NCI-H460 (cell line): ENCODE measurements at places on chromosomes 4 and X.
A peak's percentile ranks its signal among the peaks of the same experiment; 100 is the strongest.

DNA sequence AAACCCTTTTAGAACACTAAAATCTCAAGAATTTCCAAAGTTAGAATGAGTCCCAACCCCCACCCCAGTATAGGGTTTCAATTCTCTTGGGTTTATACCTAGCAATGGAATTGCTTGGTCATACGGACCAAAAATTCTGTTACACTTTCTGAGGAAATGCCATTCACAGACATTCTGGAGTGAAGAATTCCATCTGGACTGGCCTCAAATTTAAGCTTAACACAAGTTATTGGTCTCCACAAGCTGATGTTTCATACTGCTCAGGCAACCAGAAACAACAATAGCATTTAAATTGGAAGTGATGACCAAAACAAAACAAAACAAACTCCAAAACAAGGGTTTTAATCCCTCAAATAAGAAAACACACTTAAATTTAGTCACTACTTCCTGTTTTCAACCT is 51.1 kb downstream of the GPC4 start:
- no peak for DNase-seq

DNA sequence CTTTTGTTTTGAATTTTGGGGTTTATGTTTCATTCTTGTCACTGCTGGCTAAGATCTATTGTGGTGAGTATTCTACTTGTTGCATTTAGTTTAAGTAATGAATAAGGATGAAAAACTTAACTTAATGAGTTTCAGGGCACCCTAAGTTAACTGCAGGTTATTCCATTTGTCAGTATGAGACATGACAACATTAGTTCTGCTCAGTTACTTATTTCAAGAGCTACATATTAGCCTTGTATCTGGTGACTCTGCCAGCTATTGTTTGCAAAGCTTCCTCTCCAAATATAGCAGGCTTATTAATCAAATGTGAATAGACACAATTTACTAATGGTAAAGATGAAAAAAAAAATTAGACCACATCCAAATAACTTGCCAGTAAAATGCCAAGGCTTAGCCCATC is 567.1 kb downstream of the IL15 start:
- no peak for DNase-seq

DNA sequence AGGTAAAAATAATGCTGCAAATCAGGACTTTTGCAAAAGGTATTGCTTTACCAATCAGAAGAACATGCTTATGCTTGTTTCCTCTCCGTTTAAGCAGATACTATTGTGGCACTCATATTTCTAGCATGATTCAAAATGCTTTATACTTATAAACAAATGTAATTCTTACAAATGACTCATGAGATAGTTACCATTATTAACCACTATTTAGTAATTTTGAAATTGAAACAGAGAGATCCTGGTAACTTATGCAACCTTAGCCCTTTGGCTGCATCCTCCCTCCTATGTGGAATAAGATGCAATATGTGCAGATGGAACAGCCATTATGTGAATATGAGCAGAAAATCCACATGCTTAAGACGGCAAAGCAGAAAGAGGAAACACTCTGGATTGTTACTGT is 164.7 kb downstream of the PCDH18 start:
- DNase-seq, result no peak

DNA sequence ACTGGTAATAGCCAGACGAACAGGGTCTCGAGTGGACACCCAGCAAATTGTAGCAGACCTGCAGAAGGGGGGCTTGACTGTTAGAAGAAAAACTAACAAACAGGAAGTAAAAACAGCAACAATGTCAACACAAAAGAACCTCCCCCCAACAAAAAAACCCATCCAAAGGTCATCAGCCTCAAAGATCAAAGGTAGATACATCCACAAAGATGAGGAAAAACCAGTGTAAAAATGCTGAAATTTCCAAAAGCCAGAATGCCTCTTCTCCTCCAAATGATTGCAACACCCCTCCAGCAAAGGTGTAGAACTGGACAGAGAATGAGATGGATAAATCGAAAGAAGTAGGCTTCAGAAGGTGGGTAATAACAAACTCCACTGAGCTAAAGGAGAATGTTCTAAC is 313.0 kb upstream of the TEX13C start:
- DNase-seq, result no peak

- no peak for DNase-seq
Measured at GRCh38 chr4:96379524-96379923, 539.6 kb downstream of the PDHA2 start.

GRCh38 chr4:158949099-158949498 is 153.8 kb upstream of the RAPGEF2 start:
- no peak for DNase-seq

DNA sequence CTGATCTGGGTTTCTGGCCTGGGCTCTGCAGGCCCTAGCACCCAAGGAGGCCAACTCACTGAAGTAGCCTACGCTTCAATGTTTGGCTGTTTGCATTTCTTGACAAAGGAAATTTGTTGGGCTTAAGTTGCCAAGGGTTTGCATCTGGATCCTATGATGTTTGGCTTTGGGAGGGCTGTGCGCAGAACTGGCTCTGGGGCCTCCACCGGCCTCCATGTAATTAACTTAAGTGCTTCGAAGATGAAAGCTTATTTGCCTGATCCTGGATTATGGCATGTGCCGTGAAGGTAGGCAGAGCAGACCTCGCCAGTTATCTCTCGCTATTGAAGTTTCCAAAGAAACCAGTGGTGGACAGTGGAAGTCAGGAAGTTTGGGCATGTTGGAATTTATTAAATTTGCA is 124.3 kb upstream of the STX18 start:
- DNase-seq, result no peak

DNA sequence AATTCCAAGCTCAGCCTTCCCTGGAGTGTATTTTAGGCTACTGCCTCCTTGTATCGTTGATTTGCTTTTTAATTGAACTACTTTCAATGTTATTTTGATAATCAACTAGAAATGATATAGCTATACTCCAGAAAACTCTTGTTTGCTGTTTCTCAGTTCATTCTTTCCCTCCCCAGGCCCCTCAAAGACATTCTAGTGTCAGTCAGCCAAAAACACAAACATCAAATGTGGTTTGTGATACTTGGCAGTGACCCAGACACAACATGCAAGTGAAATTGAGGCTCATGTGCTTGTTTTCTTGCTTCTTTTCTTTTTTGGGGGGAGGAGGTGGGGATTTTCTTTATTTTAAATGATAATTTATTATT is 7.6 kb downstream of the FAT4 start:
- DNase-seq, result no peak

- no peak for DNase-seq
Measured at GRCh38 chr4:89344571-89344970, 37.0 kb upstream of the GPRIN3 start.

DNA sequence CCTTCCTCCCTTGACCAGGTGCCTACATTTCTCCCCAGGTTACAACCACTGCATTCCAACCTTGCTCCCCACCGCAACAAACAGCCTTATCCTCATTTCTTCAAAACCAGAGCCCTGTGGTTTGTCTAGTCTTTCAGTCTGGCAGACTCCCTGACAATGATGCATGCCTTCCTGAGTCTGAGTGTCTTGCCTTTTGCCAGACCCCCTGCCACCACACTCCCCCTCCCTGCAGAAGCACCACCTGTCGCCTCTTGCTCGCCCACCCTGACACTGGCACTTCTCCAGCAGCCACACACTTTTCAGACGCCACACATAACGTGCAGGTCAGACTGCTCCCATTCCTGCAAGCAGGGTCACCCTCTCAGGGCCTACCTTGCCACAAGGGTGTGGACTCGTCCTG is 349.2 kb upstream of the NOCT start:
- DNase-seq, result no peak

- DNase-seq, result no peak
Measured at GRCh38 chrX:65697211-65697641, 29.8 kb downstream of the MSN start.

DNA sequence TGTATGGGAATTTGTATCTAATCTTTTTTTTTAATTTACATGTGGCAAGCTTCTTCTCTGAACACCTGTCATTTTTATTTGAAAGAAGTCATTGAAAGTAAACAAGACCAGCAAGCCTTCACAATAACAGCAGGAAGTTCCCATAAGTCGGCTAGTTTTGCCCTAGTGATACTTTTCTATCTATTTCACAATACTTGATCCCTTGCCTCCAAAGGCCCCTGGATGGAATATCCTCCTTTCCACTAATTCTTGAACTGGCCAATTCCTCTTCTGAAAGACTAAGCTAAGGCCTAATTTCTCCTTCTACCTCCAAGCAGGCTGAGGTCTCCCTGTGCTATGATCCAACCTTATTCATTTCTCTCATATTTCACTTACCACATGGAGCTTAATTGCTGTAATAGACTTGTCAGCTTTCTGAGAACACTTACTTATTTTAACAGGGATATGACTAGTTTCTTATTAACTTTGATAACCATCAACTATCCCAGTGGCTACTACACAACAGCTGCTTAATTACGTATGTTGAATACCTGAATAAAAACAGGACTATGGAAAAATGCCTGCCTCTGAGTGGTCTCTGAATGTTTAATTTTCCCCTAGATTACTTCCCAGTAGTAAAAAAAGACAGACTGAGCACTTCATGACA is 194.2 kb downstream of the MAD2L1 start:
- no peak for DNase-seq

- DNase-seq, result no peak
Measured at GRCh38 chr4:51858605-51859202, 15.8 kb downstream of the DCUN1D4 start.

- peak; percentile 7 for DNase-seq
Measured at GRCh38 chr4:7192252-7193029, at the start of gene SORCS2. TSS of gene SORCS2 (plus strand) at chr4:7192538.

DNA sequence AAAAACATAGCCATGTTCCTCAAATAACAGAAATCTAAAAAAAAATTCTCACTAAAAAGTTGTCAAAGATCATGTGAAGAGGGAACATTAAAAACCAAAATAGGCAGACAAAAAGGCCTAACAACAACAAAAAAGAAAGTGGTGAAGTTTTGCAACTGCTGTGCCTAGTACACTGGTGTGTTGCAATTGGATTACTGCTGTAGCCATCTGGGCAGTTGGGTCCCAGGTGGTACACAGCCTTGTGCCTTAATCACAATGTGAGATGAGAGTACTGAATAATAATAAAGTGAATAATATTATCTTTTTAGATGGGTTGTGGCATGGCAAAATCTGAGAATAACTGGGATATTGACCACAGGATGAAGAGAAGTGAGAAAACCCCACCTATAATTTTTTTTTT is 12.0 kb downstream of the C4orf54 start:
- no peak for DNase-seq

DNA sequence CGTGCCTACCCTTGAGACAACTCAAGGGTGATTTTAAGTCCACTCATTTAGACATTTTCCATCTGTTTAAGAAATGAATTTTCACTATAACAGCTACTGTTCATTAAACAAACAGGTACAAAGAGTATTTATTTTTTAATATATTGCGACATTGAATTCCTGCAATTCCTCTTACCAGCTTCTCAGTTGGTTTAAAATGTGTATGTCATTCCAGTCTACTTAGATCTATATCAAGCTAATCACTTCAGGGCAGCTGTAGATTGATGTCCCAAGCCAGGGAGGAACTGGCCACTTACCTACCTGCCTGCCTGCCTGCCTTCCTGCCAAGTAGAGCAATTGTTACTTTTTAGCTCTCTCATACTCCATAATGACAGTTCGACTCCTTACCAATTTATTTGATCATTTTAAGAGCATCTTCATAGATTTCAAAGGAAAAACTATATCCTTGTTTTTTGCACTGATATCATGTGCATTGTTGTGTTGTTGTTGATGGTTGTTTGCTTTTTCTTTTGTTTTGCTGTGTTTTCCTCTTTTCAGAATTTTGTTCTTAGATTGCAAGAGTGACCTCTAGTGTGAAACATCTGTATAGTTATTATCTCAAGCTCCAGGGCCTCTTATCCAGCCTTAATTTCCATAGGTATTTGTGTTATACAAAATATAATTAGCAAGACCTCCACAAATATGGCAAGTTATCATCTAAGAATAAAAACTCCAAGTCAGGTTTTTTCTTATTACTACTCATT is 120.9 kb upstream of the NRK start:
- no peak for DNase-seq

GRCh38 chrX:55640854-55641253 is 17.7 kb downstream of the FOXR2 start:
- no peak for DNase-seq

DNA sequence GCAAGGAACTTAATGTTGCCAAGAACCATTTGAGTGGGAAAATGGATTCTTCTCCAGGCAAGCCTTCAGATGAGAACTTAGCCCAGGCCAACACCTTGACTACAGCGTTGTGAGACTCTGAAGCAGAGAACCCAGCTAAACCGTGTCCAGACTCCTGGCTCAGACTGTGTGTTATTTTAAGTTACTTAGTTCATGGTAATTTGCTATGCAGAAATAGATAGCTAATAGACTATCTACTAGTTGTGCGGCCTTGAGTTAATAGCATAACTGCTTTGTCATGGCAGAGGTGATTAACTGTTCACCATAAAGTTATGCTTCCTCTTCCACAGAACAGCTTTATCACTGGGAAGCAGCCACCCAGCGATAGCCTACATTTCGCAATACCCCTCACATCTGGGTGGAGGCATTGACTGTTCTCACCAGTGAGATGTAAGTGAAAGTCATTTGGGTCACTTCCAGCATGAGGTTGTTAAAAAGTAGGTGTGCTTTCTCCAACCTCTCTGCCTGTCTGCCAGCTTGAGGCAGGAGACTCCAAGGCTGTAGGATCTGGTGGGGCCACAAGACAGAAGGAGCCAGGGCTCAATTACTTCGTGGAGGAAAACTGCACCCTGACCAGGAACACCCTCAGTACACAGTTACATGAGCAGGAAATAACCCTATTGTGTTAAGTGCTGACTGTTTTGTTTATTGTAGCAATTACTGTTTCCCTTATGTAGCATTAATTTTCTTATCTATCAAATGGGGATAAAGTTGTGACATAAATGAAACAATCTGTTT is 94.2 kb downstream of the GPAT3 start:
- peak; percentile 43 for DNase-seq
